ENCODE measurements at places on chromosomes 12 and 14. TPM values are rescaled to one million over a fixed set of nuclear protein-coding genes. Genes with fewer than 3 reads are reported as not detected.
A peak's percentile ranks its signal among the peaks of the same experiment; 100 is the strongest.

Gene ERG28
- total RNA-seq = 10.0 TPM

- DNase-seq = no peak
These were observed 141.9 kb downstream of the PIWIL1 start for GRCh38 chr12:130479401-130480125.

DNA sequence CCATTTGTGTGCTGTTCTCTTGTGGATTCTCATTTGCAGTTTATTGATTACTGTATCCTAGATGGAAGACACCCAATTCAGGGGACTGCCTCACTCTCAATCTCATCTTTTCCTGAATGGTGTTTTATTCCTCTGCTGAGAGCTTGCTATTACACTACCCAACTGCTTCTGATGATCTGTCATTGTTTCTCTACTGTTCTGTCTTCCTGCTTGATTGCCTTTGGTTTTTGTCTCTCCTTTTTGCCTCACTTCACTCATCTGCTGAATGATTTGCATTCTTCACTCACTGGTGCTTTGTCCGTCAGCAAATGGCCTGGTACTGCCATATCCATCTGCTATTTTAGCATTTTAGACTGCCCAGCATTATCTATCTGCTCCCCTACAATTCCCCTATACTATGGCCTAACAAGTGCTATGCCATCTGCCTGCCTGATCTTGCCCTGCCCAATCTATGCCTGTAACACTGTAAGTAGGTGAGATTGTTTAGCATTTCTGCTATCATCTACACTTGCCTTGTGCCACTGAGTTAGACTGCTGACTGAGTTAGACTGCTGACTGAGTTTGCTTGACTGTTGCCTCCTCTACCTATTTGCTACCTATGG lies 335.1 kb downstream of the GPHN start:
- DNase-seq = no peak

Gene AICDA
- not detected for total RNA-seq

DNA sequence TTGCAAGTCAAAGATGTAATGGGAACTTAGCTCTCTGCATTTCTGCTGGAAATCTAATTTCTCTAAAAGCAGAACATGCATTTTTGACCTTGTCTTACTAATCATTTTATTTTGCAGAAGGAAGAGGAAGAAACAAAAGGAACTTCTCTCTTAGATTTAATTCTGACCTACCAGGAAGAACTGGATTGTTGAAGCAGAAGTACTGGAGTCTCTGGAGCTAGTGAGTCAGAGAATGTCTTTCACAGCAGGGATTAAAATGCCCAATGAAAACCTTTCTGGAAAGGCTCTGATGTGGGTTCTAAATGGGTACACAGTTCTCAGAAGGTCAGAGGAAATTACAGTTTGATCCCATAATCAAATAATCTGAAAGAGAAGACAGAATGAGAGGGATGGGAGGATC lies 70.8 kb upstream of the GNG2 start:
- DNase-seq = no peak

DNA sequence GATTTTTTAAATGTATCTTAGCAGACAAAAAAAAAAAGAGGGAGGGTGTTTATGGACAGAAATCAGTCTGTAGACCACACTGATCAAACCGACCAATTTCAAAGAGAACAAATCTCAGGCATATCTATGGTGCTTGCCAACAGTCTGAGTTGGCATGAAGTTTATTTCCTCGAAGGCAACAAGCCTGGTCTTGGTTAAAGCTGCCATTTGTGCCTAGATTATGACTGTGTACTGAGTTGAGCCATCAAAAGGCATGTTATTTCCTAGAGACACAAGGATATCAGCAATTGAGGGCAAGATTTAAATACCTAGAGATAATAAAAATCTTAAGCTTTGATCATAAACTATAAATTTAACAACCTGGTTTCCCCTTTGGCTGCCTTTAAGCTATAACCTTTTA lies 119.2 kb downstream of the SLC2A13 start:
- no peak for DNase-seq

Gene MGP
- 10.6 TPM for total RNA-seq

Gene KERA
- not detected for total RNA-seq

DNA sequence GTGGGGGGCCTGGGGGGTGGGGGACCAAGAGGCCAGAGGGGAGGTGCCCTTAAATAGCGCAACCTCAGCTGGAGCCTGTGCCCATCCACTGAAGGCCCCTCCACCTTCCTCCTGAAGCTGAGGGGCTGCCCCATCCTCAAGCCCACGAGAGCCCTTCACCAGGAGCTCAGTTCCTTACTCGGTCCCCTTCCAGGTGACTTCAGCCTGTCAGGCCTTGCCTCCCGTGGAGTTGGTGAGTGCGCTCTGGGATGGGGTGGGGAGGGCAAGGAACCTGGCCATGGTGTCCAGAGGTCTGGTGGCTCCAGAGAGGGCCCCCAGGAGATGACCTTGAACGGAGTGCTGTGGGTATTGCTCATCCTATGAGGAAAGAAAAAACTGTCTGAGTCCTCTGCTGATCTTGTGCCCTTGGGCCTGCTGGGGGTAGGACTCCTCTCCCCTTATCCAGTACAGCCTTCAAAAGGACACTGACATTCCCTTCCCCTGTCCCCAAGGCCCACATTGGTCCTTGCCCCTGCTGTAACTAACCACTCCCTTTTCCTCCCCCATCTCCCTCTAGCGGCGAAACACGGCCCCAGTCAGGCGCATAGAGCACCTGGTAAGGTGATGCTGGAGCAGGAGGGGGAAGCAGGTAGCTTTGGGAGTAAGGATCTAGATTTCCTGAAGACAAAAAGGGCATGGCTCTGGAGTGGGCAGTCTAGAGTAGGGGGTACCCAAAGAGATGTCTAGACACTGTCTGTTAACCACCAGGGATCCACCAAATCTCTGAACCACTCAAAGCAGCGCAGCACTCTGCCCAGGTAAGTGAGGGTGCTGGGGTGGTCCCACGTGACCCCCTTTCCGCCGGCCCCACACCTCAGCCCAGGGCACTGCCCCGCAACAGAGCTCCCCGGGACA lies 3.6 kb downstream of the TNS2 start:
- DNase-seq = no peak

Gene SPRYD4
- 2.3 TPM for total RNA-seq

GRCh38 chr12:102950107-102950949 lies 7.1 kb upstream of the ASCL1 start:
- DNase-seq = no peak

- DNase-seq = peak; percentile 39
These were observed 8.5 kb upstream of the ASCL1 start for GRCh38 chr12:102948941-102949352.

GRCh38 chr12:65274602-65275272 lies 3.7 kb upstream of the MSRB3 start:
- no peak for DNase-seq

DNA sequence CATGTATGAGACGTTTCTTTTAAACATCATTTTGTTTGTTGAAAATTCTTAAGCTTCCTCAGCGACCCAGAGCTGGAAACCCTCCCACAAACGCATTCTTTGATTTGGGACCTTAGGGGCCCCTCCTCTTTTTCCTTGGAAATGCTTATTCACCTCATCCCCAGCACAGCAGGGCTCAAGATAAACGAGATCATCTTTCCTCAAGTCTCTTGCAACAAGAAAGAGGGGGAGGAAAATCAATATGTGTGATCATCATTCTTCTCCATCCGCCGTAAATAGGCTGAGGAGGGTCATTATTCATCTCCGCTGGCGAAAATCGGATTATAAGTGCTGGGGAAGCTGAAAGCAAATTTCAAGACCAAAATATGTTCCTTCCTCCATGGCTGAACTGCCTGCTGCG lies 1415.2 kb downstream of the AACS start:
- DNase-seq = no peak

DNA sequence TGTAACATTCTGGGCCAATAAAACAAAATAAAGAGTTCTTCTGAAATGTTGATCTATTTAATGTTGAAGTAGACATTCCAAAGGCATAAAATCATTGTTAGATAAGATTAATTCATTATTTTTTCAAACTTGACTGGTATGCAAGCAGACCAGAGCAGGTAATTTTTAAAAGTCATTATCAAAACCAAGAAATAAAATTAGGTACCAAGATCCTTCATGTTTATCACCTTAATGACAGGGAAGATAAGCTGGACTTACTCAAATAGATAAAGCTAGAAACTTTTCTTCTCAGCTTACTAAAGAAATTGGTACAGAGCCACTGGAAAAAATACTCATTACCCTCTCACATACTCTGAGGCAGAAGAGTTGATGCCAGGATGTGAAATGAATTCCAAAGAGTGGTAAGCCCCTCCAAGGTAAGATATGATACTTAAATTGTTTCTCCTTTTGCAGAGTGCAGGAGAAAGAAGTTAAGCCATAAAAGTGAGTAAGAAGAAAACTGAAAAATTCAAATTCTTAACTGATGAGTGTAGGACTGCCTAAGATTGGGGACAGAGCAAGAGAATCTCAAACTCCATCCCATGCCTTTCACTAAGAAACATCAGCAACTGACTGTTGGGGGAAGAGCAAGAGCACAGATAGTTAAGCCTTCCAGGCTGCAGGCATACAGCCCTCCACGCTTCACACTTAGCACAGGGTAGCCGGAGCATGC lies 111.9 kb downstream of the SLC41A2 start:
- DNase-seq = peak; percentile 4

DNA sequence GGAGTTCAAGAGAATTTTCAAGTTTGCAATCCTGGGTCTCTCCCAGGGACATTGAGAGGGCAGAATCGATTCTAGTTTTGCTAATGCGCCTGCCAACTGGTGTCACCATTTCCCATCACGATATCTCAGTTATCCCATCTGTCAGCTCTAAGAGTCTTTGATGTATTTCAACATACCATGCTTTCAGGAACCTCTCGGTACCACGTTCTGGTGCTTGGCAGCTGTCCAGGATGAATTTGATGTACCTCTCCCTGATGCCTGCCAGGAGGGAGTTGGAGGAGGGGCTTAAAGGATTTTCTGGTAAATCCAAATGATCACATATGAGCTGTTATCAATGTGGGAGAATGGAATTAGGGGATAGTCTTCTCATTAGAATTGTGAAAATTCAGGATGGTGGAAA lies 332.5 kb downstream of the RGS6 start:
- no peak for DNase-seq

Gene MORN3
- total RNA-seq = 0.32 TPM

DNA sequence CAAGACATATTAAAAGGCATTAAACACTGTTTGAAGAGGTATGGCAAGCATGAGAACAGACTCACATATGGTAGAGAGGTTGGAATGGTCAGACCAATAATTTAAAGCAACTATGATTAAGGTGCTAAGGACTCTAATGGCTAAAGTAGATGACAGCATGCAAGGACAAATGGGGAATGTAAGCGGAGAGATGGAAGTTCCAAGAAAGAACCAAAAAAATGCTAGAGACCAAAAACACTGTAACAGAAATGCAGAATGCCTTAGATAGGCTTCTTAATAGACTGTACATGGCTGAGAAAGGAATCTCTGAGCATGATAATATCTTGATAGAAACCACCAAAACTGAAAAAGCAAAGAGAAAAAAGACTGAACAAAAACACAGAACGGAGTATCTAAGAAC lies 77.4 kb downstream of the RIN3 start:
- no peak for DNase-seq

Gene ZNF385A
- total RNA-seq = 2.2 TPM

DNA sequence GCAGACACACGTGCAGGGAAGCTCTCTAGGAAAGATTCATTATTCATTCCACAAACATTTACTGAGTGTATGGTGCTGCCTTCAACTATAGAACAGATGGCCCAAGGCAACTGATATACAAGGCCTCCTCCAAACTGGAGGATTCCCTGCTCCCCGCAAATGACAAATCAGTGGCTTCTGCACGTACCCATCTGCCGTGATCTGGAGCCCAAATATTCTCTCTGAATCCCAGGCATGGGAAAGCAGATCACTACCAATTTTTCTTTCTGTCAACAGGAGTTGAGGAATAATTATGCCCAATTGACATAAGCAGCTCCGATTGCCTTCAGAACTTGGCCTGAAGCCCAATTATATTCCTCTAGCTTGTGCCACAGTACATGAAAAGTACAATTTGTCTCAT lies 174.2 kb upstream of the CCDC196 start:
- no peak for DNase-seq

GRCh38 chr12:93580682-93581081 lies 8.2 kb downstream of the SOCS2 start:
- no peak for DNase-seq

DNA sequence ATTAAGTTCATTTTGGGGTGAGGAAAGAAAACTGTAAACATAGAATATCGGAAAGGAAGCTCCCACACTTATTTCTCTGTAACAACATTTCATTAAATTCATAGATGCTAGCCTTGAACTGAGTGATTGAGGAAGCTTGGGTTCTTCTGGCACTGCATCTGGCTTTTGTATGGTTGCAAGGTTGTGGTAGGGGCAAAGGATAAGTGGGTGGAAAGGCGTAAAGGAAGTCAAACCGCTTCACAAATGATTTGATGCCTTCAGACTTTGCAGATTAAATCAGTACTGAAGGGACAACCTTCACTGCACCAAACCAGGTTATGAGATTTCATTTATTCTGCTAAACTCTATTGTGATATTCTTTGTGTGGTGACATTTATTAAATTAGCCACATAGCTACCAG lies 28.1 kb upstream of the PAX9 start:
- DNase-seq = no peak

DNA sequence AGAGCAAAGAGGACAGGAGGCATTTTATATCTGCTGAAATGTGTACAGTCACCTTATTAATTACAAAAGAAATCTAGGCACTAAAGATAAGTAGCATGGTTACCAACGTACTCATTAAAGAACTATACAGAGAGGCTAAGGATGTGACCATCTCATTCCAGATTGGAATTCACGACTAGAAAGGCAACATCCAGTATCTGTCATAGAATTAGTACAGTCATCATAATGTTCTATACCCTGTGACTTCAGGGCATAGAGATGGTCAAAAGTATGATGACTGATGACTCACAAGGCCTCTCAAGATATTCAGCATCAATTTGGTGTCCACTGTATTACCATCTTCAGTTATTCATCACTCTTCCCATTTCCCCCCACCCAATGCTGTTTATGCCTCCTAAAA lies 144.0 kb upstream of the PLEKHG7 start:
- no peak for DNase-seq

- DNase-seq = no peak
These were observed 47.1 kb downstream of the SENP1 start for GRCh38 chr12:48058771-48059170.

DNA sequence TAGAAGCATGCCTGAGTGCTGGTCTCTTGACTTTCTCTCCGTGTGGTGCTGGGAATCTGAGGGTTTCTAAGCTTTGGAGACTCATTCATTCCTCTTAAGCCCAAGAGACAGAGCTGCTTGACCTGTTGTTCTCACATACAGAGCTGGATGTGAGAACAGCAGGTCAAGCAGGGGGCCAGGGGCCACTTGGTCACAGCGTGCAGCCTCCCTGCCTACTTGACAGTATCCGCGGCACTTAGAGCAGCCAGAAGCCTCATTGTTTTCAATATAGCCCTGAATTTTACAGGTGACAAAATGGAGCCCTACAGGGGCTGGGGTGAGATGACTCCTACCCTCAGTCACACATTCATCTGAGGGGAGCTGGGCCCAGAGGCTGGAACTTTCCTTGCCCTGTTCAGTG lies 88.9 kb downstream of the ESRRB start:
- DNase-seq = no peak

GRCh38 chr12:6951551-6952120 lies 480 bp downstream of the PTPN6 start:
- no peak for DNase-seq

GRCh38 chr12:12445165-12445881 lies 88.4 kb downstream of the BORCS5 start:
- no peak for DNase-seq

GRCh38 chr12:74449872-74450271 lies 87.8 kb upstream of the ATXN7L3B start:
- peak; percentile 39 for DNase-seq

Measured in fibroblast of villous mesenchyme (primary cell).